ENCODE measurements at places on chromosomes 13 and 19.

DNA sequence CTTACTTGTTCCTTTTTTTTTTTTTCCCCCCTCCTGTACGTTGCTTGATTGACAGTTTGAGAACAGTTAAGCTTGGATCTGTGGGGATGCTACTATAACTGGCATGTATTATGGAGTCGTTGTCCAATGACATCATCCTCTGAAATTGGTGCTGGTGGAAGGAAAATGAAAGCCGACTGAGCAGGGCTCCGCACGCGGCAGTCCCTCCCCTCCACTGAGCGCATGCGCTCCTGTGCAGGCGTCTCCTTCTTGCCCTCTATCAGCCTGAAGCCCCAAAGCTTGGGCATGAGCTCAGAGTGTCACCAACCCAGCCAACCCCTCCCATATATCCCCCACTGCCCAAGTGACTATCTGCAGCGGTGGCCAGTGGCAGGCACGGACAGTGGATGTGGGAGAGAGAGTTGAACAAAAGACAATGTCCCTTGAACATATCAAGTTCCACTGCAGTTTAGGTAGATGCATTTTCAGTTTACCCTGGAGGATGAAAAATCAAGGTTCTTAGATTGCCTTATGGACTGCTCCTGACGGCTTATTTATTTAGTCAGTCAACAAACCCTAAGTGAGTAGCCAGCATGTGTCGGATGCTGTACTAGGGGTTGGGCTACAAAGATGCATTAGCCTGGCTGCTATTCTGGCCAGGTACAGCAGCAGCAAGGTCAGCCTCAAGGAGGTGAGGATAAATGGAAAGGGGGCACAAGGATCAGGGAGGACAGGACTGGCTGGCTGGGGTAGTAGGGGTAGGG lies 20.8 kb downstream of the MBNL2 start:
- DNase-seq, result no peak

DNA sequence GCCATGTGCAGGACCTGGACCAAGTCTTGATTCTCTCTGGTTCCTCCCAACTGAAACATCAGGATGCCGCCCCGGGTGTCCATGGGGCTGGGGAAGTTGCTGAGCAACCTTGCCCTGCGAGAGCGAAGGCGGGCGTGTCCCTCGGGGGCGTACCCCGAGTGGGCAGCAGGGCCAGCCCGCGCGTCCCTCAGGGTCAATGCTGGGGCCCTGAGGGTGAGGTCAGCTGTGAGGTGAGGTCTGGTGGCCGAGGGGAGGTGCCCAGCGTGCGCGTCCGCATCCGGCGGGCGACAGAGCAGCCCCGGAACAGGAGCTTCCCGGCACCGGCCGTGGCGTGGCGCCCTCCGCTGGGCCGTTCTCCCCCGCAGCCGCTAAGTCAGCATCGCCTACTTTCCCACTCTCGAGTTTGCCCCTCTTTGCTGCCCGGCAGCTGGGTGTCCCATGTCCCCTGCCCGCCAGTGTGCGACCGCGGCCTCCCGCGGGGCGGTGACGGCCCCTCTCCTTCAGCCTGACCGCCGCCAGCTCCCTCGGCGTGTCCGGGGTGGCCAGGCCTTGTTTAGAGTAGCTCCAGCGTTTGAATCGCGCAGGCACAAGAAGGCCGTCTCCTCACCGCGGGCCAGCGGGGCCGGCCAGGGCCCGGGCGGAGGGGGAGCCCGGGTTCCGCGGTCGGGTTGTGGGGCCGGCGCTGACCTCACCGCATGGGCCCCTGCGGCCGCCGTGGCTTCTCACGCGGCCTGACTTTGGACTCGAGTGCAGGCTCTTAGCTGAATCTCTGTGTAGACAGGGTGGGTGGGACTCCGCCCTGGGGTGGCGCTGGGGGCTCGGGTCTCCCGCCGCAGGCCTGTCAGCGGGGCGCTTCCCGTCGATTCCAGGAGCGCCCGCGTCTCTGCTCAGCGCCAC lies 33.0 kb downstream of the GJA3 start:
- DNase-seq, result no peak

DNA sequence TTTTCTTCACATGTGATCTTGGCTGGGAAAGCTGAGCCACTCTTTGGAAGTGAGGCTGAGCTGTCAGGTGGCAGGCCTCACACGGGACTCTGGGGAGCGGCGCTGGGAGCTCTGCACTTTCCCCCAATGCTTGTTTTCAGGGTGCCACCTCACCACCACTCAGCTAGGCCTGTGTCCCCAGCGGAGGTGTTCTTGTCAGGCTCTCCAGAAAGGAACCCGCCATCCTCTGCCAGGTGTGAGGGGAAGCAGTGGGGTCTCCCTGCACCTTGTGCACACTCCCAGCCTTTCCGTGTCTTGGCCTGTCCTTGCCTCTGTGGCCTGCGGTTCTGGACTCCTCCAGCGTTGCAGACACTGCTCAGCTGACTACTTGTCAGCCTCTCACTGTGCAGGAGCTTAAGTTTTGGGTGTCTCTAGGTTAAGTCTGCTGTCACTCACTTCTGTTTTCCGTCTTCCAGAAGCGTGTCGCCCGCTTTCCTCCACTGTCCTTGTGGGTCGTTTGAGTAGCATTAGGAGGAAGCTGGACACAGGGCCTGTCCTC lies 51.9 kb downstream of the GGACT start:
- no peak for DNase-seq

DNA sequence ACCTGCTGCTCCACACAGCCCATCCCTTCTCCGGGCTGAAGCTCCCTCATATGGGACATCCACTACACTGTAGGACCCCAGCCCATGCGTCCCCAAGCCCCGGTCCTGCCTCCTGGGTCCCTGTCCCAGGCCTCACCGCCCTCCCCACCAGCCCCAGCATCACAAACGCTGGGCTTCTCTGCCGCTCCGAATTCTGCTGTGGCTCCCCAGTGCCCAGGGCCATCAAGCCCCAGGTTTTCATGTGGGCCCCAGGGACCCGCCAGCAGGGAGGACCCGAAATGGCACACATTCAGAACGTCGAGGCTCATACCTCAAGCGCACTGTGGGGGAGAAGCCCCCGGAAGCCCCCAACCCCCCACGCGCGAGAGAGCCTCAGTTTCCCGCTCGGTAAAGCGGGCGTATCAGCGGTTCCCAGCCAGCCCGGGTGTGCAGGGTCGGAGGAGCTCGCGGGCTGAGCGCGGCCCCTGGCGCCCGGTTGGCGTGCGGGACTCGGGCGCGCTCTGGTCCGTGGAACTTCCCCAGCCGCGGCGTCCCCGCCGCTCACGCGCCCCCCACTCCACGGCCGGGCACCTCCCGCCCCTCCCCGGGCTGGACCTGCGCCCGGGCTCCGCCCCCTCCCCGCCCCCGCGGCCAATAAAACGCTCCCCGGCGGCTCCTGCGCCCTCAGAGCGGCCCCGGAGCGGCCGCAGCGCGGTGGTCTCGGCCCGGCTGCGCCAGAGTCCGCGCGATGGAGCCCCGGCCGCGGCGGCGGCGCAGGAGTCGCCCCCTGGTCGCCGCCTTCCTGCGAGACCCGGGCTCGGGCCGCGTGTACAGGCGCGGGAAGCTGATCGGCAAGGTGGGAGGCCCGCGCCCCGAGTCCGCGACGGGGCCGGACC lies at the start of gene PLK5:
Gene PLK5, plus strand, starts transcription at position 666 of the 875 bp plus-strand sequence. CDS start 2,920 bp downstream, outside the sequence.
- no peak for DNase-seq

DNA sequence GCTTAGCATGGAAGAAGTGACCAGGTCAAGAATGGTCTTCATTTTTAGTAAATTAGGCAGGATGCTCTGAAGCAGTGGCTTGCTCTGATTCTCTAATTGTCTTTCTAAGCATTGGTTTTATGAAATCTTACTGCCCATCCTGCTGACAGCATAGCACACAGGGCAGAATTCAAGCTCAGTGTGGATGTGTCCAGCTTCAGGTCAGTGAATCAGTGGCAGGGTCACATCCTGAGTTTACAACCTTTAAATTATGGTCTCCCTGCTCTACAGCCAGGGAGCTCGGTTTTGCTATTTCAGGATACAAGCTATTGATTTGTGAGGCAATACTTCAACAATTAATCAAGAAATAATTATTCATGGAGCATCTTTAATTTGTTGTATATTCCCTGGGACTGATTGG lies 202.3 kb upstream of the RXFP2 start:
- DNase-seq, result no peak
